ENCODE measurements at places on chromosomes 2 and 18.

DNA sequence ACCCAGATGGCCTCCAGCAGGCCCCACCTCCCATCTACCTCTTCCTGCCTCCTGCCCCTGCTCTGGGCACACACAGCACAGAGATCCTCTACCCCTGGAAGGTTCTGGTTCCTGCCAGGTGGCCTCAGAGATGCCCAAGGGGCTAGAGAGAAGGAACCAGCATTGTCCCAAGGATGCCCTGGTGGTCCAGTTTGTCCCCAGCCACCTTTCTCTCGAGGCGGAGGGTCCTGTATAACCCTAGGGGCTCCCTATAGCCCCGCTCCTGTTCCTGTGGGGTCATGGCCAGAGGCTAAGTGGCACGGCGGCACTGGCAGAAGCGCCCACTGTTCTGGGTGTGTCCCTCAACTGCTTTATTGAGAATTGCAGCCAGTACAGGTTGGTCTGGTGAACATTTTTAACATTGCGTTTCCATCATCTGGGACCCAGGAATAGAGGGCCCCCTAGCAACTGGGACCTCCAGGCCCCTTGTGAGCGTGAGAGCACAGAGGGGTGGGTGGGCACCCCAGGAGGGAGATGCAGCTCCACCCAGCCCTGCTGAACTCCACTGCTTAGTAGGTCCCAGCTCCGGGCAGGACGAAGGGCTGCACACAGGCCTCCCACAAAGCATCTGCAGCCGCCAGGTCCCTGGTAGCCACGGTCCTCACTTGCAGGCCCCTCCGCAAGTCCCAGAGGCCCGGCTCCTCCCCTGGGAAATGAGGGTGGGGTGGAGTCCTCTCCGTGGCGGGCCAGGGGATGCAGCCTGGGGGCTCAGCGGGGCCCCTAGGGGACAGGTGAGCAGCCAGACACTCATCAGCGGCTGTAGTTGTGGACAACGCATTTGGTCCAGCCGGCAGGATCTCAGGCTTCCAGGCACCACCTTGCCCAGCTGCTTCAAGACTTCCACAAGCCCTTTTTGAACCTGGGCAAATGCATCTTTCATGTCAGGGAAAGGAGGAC is 33.1 kb downstream of the GPC1 start:
- no peak for DNase-seq

DNA sequence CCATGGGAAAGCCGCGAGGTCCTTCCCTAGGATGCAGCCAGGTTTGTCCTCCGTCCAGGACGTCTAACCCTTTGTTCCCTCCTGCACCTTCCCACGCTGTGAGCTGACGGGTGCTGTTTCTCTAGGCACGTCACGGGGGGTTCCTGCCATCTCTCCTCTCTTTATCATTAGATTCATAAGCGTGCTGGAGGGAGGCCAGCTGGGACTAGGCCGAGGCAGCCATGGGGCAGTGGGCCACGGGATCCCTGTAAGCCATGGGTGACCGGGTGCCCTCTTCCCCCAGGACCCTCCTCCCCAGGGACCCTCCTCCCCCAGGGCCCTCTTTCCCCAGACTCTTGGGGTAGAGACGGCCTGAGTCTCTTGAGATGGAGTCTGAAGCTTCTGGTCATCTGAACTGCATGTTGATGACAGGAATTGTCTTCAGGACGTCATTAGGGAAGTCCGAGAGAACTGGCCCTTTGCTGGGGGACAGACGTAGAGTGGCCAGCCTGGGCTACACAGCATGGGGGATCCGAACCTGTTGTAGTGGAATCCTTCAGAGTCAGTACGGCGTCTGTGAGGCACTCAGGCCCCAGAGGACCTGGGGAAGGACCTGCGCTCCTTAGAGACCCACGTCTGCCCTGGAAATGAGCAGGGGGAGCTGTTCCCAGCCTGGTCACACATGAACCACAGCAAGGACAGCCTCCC is 108.1 kb downstream of the TPO start:
- no peak for DNase-seq

DNA sequence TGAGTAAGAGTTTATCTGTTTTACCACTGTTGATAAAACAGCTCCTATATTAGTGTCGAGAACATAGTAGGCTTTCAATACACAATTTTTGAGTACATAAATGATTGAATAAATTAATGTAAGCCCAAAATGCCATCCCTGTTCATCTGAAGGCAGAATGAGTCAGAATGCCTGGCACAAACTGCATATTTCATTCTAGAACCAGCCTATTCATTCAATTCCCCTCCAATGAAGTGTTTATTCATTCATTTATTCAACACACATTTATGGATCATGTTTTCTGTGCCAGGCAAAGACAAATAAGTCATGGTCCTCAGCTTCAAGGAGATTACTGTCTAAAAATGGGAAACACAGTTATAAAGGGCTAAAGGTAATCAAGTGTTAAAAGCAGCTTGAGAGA is 22.8 kb upstream of the LCLAT1 start:
- DNase-seq, result no peak

DNA sequence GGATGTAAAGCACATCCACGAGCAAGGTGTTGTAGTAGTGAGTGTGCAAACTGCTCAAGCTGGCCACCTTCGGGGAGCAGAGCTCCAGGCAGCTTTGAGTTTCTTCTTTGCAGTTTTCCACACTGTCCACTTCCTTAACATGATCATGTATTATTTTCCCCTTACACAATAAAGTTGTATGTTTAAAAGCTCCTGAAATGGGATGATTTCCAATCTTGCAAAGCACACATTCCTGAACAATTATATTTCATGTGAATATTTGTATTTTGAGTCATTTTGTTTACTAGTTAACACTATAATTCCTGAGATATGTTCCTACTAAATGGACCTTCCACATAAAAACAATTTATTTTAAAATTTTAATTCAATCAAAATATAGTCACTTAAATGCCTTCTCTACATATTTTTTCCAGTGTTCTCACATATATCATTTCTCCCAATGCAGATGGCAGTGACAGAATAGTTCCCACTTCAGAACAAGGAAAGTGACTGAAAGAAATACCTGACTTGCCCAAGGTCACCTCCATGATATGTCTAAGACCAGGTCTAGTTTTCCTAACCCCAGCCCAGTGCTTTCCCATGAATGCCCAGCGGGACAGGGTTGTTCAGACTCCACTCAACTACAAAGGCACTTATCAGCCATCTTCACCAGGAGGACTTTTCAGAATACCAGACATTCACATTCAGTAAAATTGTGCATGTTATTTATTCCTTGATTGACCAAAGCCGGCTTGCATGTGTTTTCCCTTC is 5.5 kb downstream of the CYB5A start:
- no peak for DNase-seq

- DNase-seq, result no peak
Measured at GRCh38 chr2:51256736-51257135, 224.8 kb upstream of the NRXN1 start.

DNA sequence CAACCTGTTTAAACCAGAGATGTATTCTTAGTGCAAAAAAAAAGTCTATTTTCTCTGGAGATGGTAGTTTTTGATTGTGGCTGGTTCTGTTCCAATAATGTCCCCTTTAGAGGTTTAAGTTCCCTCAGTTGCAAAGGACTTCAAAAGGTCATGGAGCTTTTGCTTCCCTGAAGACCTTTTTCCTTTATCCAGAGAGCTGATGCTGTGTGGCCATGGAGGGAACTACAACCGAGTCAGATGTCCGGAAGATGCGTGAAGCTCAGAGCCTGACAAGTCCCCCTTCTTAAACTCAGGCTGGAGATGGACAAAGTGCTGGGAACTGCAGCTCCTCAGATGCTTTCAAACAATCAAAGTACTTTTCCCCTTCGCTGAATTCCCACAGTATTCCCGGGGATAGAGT is 176.1 kb downstream of the TMEM18 start:
- no peak for DNase-seq

- DNase-seq, result no peak
Measured at GRCh38 chr2:106085181-106085940, 108.7 kb downstream of the UXS1 start.

DNA sequence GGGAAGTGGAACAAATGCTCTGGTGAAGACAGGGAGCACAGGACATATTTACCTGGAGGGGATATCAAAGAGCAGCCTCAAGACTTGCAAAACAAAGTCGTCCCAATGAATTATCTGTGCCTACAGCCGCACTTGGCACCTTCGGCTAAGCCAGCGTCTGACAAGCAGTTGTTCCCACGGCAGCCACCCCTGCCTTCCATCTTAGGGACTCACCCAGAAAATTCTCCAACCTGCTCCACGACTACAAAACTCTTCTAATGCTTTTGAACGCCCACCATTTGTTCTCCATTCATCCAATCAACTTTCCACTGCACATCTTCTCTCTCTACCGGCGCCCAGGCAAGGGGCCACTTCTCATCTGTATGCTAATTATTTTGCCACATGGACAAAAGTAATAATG is 7.0 kb downstream of the MYT1L start:
- no peak for DNase-seq

DNA sequence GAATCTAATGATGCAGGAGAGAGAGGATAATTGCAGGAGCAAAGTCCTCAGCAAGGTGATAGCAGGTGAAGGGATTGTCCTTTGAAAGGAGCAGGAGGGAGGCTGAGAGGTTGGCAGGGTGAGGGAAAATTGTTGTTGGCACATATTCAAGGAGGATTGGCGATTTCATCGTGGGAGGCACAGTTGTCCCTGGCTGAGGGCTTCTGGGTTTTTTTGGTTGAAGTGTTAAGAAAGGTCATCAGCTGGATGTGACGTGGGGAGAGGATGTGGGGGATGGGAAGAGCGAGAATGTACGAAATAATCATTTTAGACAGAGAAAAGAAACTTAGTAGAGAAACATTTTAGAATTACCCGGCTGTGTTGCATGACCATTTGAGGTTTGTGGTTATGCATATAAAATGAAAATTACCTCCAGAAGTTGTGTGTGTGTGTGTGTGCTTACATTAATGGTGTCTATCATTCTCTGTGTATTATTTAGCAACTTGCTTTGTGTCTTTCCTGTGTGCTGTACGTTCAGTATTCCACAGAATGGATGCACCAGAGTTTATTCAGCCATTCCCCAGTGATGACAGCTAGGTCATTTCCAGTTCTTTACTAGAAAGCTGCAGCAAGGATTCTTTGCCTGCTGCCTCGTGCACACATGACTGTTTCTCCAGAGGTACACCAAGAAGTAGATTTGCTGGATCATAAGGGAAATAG is 67.6 kb downstream of the SDC1 start:
- no peak for DNase-seq

DNA sequence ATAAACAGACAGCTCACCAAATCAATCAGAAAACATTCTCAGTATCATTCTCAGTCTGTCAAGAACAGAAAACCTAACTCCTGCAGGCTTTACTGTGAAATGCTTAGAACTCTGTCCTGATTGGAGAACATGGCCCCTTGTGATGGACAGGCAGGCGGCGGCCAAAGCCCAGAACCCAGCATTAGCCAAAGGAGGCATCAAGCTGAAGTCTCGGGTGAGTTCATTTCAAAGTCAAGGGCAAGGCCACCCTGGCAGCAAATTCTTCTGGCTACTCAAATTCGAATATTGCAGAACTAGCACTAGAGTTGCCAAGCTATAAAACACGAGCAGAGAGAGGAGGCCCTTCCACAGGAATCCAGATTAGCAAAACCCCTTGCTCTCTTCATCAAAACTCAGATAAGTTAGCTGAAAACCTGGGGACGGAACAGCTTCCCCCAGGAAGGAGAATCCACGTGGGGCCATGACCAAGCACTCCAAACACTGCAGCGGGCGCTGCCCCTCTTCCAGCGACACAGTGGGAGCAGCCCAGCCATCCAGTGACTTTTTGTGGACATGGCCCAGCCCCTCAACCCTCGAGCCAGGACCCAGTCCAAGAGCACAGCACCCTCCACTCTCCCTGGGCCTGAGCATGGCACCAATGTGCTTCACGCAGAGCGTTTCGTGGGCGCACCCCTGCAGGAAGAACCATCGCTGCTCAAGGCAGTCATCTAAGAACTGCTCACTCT is 98.6 kb downstream of the HDAC4 start:
- DNase-seq, result no peak

DNA sequence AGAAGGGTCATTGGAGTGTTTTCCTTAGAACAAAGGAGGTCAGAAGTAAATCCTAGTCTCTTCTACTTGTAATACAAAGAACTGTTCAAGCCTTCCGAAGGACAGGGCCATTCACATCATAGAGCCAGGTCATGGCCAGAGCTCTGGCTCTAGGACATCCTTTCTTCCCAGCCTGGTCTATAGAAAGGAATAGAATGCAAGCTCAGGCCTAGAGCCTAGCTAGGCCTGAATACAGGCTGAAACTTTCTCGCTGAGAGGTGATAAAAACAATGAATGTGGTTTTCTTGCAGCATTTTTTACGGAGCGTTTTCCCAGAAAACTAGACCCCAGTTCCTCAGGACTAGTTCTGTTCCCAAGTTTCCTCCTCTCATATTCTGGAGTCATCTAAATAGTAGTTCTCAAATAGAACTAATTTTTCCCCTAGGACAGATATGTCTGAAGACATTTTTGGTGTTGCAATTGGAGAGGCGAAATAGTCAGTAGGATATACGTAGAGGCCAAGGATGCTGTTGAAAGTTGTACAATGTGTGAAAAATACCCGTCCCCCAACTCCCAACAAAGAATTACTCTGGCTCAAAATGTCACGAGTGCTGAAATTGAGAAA is 6.8 kb downstream of the UGT1A6 start:
- no peak for DNase-seq
